Pancreas (tissue), 10 donors: ENCODE measurements at places on chromosomes 7 and 10. TPM values are rescaled to one million over a fixed set of nuclear protein-coding genes. Genes with fewer than 3 reads are reported as not detected.

Gene CRTAC1
- 1.3 TPM for total RNA-seq

Gene NCOA4
- 63.5 TPM for total RNA-seq

Gene KCNH2
- total RNA-seq: 3.9 TPM

Gene CTAGE4
- 5.4 TPM for total RNA-seq

Gene SHOC2
- 23.8 TPM for total RNA-seq

Gene ORC5
- 11.7 TPM for total RNA-seq

Gene PRPS1L1
- total RNA-seq: not detected

Gene SPAM1
- total RNA-seq: not detected

Gene CNTNAP2
- 0.78 TPM for total RNA-seq

GRCh38 chr10:75493464-75493863 is 62.0 kb downstream of the LRMDA start:
- DNase-seq: no peak

DNA sequence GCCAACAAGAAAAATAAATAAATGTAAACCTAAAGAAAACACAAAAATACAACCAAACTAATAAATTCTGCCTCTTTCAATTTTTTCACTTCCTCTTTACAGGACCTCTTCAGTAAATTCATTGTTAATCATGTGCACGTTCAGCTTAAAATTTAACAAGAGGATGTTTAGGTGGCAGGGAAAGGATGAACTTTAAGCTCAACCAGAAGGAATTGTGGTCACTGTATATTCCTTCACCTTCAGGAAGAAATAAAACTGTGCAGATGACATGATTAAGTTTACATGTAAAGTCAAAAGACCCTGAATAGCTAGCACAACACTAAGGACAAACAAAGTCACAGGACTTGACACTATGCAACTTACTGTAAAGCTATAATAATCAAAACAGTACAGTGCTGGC is 33.0 kb downstream of the KIF5B start:
- DNase-seq: no peak

GRCh38 chr10:634256-634655 is 55.2 kb downstream of the DIP2C start:
- DNase-seq: no peak

- DNase-seq: no peak
Observed at GRCh38 chr10:119031496-119032059, 2.1 kb downstream of the NANOS1 start.

DNA sequence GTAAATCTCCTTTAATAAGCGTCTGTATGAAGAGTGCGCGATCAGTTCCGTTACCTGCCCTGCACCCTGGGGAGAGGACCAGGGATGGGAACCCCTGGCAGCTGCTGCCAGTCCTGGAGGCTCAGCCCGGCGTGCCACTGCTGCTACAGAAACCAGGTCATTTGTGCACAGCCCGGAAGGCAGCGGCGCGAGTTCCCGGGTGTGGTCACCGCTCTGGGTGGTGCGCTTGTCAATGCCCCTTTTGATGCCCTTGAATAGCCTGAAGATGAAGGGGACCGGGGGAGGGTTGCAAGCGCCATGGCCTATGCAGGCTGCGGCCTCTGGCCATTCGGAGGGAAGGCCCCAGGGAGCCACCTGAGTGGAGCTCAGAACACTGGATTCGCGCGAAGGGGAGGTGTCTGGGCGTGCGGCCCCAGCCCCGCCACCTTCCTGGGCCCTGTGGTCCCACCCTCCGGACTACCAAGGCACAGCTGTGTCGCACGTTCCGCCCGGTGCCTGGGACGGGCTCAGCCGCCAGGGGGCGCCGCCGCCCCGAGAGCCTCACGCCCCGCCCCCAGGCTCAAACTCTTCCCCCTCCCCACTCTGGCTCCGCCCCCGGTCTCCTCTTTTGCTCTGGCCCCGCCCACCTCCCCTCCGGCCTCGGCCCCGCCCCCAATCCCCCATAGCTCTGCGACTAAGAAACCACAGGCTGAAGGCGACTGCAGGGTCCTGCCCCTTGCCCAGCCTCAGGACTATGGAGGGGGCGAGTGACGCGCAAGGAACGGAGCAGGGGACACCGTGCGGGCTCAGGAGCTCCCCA is 16.5 kb downstream of the AP5Z1 start:
- DNase-seq: peak; percentile 77

GRCh38 chr7:155741082-155741481 is 71.2 kb downstream of the SHH start:
- no peak for DNase-seq

GRCh38 chr7:138608275-138608674 is 92.9 kb downstream of the SVOPL start:
- DNase-seq: peak; percentile 67

DNA sequence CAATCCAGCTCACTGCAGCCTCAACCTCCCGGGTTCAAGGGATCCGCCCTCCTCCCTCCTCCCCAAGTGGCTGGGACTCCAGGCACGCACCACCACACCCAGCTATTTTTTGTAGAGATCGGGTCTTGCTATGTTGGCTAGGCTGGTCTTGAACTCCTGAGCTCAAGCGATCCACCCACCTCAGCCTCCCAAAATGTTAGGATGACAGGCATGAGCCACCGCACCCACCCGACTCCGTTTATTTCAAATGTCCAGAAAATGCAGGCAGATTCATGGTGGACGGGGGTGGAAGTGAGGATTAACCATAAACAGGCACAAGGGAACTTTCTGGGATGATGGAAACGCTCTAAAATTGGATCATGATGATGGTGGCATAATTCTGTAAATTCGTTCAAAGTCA is 84.5 kb upstream of the DNAAF5 start:
- DNase-seq: no peak

GRCh38 chr10:57161157-57161556 is 800.1 kb upstream of the ZWINT start:
- DNase-seq: no peak

GRCh38 chr10:122126763-122127659 is 138.0 kb downstream of the TACC2 start:
- DNase-seq: no peak

GRCh38 chr7:29247963-29248236 is 53.3 kb downstream of the CHN2 start:
- no peak for DNase-seq

DNA sequence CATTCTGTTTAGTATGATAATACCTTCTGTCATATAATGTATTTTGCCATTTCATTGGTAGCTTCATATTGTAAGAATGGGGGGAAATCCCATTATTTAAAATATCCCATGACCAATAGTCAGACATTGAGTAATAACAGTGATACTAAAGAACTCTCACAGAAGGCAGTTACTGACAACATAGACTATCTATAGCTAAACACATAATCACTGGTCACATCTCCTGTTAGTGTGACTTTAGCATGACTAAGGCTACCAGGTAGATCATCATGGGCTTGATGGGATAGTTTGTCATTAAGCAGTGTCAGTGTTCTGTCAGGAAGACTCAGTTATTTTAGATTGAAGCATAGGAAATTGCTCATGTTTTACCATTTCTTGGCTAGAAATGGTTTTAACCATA is 16.4 kb downstream of the OPN1SW start:
- DNase-seq: no peak

DNA sequence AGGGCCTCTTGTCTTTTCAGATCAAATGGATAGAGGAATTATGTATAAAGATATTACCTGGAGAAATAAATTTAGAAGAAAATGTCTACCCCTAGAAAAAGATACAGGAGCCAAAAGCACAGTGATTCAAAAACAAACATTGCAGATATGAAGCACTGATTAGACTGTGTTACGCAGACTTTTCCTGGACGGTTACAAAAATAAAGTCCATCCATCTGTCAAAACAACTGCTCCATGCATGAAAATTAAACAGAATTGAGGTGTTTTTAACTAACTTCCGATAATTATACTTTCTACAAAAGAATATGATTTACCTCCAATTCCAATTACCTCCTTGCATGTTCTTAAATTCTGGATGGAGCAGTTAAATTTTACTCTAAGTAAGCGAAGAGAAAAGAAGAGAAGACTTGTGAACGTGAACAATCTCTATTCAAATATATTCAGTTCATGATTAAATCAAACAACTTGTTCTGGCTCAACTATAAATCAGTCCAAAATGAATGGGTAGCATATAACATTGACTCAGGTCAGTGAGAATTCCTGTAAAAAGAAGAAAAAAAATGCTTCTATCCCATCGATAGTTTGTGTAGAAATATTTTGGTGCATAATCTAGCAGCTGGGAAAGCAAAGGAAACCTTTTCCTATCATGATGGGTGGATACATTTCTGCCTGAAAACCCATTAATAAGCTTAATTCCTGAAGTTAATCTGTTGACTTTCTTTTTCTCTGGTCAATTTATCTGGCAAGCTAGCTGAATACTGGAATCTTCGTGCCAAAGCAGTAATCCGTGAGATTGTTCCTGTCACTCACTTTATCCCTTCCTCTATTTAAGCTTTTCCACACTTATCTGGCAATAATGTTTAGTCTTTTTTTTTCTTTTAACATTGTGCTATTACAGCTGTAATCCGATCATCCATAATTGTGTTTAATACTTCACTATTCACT is 80.4 kb downstream of the SEMA3A start:
- no peak for DNase-seq

GRCh38 chr10:102185811-102186527 is 33.8 kb downstream of the NOLC1 start:
- DNase-seq: no peak

DNA sequence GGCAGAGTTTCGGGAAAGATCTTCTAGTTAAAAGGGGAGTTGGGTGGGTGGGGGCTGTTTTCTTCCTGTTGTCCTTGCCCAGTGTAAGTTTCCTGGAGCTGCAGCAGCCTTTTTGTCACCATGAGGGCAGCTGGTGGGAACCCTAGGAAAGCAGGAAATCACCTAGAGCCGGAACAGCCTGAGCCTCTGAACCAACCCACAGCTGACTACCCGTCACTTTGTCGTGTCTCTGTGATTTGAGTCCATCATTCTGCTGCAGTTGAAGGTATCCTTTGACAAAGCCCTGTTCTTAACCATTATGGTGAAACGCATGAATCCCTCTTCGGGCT is 1.2 kb upstream of the C10orf143 start:
- DNase-seq: no peak

DNA sequence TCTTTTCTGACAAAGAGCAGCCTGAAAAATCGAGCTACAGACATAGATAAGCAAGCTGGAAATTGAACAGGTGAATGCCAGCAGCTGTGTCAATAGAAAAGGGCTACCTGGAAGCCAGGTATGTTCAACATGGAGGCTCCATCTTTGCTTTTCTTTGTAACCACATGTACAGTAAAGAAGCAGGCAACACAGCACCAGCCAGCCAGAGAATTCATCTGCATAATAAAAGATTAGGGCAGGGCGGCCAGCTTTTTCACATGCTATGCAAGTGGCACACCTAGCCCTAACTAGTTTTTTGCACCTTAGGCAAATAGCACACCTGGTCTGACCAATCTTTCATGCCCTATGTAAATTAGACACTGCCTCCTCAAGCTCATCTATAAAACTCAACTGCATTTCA is 25.7 kb downstream of the COG5 start:
- peak; percentile 78 for DNase-seq

GRCh38 chr7:155521743-155522398 is 24.5 kb downstream of the CNPY1 start:
- DNase-seq: no peak

DNA sequence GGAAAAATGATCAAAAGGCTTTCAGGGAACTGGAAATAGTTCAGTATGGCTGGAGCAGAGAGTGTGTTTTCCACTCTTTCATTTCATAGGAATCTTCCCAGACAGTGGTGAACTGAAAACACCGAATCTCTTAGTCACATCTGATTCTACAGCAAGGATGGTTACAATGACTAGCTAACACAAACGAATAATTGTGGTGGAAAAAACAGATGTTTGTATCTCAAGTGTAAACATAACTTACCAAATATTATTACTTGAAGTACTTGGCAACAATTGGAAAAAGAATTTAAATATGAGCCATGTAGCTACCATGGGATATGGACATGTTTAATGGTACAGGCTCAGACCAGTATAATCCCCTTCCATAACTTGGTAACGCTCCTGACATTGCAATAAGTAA is 21.1 kb upstream of the BPGM start:
- DNase-seq: no peak

GRCh38 chr10:91391920-91392319 is 18.2 kb upstream of the HECTD2 start:
- DNase-seq: no peak

DNA sequence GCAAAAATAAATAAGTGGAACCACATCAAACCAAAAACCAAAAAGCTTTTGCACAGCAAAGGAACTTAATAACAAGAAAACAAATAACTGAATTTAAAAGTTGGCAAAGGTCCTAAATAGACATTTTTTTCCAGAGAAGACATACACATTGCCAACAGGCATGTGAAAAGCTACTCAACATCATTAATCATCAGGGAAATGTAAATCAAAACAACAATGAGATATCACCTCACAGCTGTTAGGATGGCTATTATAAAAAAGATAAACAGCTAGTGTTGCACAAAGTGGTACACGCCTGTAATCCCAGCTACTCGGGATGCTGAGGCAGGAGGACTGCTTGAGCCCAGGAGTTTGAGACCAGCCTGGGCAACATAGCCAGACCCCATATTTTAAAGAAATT is 2.2 kb upstream of the SUN3 start:
- DNase-seq: no peak

DNA sequence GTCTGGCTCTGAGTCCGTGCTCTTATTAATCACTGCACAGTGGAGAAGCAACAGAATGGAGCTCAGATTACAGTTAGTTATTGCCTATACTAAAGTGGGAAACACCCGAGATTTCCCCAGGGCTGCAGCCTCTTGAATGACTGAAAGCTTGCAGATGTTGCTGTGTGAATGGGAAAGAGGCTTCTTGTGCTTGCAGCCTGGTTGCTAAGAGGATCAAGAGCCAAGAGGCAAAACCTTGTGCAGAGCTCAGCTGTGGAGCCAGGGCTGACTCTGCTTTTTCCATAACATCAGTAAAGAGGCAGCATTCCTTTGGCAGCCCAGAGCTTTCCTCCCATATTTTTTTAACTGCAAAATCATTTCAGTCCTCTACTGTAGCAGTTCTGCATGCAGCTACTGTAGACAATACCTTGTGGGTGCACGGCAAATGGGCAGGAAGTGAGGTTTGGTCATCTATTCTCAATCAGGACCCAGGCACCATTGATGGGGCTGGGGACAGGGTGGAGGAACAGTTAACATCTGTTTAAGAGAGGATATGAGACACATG is 86.5 kb downstream of the RALA start:
- DNase-seq: no peak

DNA sequence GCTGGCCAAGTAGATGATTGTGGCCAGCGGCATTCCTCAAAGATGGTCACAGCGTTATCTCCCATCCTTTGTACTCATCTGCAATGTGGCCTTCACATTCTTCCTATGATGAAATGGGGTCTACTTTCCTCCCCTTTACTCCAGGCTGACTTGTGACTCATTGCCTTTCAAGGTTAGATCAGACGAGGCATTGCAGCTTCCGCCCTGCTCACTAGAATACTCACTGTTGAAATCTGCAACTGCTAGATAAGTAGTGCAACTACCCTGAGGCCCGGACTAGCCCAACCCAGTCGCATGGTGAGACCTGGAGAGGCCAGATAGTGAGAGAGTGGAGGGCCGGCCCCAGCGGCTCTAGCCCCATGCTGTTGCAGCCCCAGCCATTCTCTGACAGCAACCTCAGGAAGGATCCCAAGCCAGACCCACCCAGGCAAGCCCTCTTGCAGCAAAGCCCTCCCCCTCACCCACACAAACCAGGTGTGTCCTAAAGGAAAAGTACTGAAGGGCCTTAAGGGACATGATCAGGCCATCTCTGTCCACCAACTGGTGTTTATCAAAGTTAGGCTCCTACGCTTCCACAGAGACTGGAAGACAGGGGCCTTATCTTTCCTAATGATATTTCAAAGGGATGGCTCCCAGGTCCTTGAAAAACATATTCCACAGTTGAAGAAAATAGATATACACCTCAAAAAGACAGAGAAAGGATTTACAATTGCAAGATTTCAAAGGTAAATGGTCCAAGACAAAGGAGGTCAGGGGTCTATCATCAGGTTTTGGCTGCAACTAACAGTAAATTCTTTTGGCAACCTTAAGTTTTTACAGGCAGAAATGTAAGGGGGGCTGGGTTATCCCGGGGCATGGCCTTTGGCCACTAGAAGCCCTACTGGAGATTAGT is 107.2 kb upstream of the TRIM24 start:
- no peak for DNase-seq
